ENCODE measurements at places on chromosomes 2 and 18. TPM values are rescaled to one million over a fixed set of nuclear protein-coding genes. Genes with fewer than 3 reads are reported as not detected.

GRCh38 chr2:147173189-147173581 lies 671.6 kb upstream of the ACVR2A start:
- no peak for DNase-seq

DNA sequence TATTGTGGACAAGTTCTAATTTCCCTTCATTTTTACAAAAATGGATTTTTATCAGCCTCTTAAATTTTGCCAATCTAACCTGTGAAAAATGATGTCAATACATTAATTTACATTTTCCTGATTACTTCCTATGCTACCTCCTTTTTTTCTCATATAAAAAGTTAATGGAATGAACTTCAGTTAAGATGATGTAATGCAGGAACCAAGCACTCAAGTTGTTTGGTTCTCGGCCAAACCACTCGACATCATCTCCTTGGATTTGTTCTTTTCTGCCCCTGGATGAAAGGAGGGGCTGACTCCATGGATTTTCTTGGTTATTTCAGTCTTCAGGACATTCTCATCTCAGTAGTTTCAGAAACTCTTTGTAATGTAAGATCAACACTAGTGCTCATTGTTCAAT lies 253.1 kb upstream of the NXPH2 start:
- DNase-seq = no peak

DNA sequence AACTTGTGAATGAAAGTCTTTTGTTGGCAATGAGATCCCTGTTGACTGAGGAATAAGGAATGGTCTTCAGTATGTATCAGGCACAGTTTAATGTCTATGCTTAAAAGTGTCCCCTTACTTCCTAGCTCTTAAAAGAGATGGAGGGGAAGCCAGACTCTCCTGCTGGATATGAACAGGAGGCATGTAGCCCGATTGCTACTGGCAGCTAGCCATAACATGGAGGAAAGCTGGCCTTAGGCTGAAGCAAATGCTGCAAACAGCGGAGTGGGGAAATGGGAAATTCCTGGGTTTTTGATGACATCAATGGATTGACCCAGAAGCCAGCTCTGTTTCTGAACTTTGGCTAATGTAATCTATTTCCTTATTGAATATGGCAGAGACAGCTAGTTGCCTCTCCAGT lies 266.1 kb downstream of the SLC4A3 start:
- DNase-seq = no peak

DNA sequence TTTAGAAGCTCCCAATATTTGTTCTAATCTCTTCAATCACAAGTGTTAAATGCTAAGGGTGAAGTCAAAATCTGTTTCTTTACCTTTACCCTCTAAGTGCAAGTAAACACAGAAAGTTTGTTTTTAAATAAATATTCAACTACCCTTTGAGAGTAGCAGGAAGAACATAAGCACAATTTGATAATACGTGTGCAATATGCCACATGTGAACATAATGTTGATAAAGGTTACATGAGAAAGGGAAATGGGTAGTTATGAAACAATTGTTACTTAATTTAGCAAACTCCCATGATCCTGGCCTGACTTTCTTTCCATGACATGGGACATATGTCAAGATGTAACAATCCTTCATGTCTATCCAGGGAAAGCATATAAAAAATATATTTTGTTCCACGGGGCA lies 7.1 kb downstream of the SPRED2 start:
- no peak for DNase-seq

Gene LYG2
- total RNA-seq = not detected

Gene ARID5A
- total RNA-seq = 26.3 TPM

Gene RESP18
- not detected for total RNA-seq
